ENCODE measurements at places on chromosomes 11 and 22. TPM values are rescaled to one million over a fixed set of nuclear protein-coding genes. Genes with fewer than 3 reads are reported as not detected.

The TENM4 gene
- polyA plus RNA-seq, result 26.5 TPM

The SYT7 gene
- 5.0 TPM for polyA plus RNA-seq

The KDM4E gene
- 0.07 TPM for polyA plus RNA-seq

The CARD18 gene
- not detected for polyA plus RNA-seq

The GP1BB gene
- polyA plus RNA-seq, result 4.8 TPM

The OR52I2 gene
- not detected for polyA plus RNA-seq

The DTX4 gene
- 66.2 TPM for polyA plus RNA-seq

The CARNS1 gene
- polyA plus RNA-seq, result 1.9 TPM

The MS4A4E gene
- polyA plus RNA-seq, result 1.1 TPM

The MCHR1 gene
- polyA plus RNA-seq, result 0.42 TPM

The LRRN4CL gene
- 1.0 TPM for polyA plus RNA-seq

The DUSP8 gene
- polyA plus RNA-seq, result 4.0 TPM

The DEUP1 gene
- 0.92 TPM for polyA plus RNA-seq

The RASSF10 gene
- 27.6 TPM for polyA plus RNA-seq

The MUC5B gene
- polyA plus RNA-seq, result 0.18 TPM

The C11orf65 gene
- polyA plus RNA-seq, result 3.4 TPM

The PKDREJ gene
- 0.47 TPM for polyA plus RNA-seq

The POTEH gene
- polyA plus RNA-seq, result not detected

The DDX25 gene
- 5.5 TPM for polyA plus RNA-seq

Measured in renal pelvis (tissue), 12 donors.